ENCODE measurements at places on chromosomes 6 and 20.

DNA sequence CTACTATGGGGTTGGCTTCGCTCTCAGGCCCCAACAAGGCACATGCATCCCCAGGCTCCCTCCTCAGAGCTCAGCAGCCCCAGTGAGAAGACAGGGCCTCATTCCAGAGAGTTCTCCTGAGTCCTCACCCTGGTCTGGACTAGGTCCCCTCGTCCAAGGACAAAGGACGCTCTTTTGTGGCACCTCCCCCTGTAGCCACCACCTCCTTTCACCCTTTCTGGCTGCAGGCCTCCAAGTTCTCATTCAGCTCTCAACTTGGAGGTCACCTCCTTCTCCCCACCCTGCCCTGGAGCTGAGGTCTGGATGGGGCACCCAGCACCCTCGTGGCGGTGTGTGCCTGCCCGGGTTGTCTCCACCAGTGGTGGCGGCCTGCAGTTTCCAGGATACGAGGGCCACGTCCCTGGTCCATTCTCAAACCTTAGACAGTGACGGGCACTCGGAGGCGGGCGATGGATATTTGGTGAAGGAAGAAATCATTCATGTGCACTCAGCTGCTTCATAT is 2.5 kb downstream of the UNC93A start:
- no peak for DNase-seq

- DNase-seq = no peak
Measured at GRCh38 chr6:32114796-32115195, 5.7 kb upstream of the TNXB start.

DNA sequence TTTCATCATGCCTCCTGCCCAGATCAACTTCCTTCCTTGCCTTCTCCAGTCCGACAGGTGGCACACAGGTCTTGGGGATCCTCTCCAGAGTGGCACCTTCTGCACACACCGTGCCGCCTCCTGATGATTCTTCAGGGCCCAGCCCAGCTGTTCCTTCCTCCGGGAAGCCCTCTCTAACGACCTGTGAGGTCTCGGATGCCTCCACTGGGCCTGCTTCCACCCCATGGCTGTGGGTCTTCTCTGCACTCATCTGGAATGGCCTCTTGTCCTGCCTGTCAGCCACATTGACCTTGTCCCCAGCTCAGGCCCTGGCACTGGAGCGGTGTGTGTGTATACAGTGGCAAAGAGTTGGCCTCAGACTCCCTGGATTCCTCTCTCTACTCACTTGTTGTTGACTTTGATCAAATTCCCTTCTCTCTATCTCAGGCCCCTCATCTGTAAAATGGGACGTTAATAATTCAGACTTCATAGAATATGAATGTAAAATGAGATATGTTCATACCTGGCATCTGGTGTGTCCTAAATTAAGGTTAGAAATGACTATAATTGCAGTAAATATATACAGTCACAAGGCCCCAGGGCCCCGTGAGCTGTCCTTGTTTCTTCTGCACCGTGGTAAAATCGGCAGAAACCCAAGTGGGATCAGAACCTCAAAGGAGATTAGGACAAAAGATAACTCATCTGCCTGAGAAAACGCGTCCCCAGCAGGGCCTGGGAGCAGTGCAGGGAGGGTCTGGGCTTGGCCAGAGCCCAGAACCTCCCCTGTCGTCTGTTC is 1.5 kb downstream of the FAM210B start:
- no peak for DNase-seq

- no peak for DNase-seq
Measured at GRCh38 chr6:107786709-107787588, 37.2 kb downstream of the SCML4 start.

- DNase-seq = no peak
Measured at GRCh38 chr6:133954657-133955576, 1.9 kb downstream of the TBPL1 start.

- no peak for DNase-seq
Measured at GRCh38 chr6:106579281-106579680, 50.0 kb downstream of the RTN4IP1 start.

- DNase-seq = no peak
Measured at GRCh38 chr6:12032783-12033573, 20.9 kb downstream of the HIVEP1 start.

DNA sequence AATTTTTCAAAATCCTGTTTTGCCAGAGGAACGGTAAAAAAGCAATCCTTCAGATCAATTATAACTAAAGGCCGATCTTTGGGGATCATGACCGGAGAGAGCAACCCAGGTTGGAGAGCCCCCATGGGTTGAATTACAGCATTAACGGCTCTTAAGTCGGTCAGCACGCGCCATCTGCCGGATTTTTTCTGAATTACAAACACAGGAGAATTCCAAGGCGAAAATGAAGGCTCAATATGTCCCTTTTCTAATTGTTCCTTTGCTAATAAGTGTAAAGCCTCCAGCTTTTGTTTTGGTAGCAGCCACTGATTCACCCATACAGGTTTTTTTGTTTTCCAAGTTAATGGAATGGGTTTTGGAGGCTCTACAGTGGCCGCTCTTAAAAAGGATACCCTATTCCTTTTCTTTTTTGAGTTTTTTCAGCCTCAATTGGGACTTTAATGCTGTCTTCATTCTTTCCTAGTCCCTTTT is 16.9 kb upstream of the PTCRA start:
- DNase-seq = peak; percentile 53

DNA sequence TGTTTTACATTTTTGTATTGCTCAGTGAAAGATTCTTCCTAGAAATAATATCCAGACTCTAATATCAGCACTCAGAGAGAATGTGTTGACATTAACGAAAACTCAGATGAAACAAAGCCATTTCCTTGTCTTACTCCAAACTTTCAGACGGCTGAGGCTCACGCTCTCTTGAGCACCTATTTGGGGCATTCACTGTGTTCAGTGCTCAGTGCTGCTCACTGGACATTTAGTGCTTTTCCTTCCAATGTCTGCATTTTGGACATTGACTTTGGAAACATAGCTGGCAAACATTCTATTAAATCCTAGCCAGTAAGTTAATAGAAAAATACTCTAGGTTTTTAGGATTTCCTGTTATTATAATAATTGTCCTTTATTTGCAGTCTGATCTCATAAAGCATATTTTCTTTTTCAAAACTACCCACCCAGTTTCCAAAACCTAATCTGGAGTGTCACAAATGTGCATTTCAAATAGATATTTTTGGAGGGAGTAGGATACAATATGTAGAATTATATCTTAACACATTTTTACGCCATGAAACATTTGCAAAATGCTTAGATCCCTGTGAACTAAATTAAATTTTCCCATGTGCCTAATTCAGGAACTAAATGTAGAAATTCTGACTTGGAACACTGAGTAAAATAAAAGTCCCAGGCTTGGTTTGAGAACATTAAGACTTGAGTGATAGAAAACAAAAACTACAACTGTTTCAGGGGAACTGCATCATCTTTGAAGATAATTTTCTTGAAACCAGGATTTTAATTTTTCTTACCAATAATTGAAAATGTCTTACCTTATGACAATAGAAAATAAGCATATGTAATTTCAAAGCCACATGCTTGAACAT is 91.7 kb upstream of the B3GAT2 start:
- DNase-seq = no peak

- no peak for DNase-seq
Measured at GRCh38 chr20:46785958-46786357, 76.5 kb downstream of the SLC2A10 start.

- DNase-seq = no peak
Measured at GRCh38 chr6:162653808-162654207, 73.8 kb downstream of the PRKN start.

GRCh38 chr6:130760006-130760405 is 67.2 kb upstream of the SMLR1 start:
- DNase-seq = no peak

- no peak for DNase-seq
Measured at GRCh38 chr20:44543358-44543757, 21.5 kb upstream of the SERINC3 start.

DNA sequence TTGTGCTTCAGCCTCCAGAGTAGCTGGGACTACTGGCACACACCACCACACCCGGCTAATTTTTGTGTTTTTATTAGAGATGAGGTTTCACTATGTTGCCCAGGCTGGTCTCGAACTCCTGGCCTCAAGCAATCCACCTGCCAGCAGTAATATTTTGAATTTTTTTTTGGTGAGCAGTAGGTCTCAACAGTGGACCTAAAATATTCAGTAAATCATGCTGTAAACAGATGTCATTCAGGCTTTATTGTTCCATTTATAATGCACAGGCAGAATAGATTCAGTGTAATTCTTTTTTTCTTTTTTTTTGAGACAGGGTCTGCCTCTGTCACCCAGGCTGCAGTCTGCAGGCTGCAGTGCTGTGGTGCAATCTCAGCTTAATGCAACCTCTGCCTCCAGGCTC is 69.7 kb downstream of the NCOA3 start:
- DNase-seq = no peak

GRCh38 chr6:74182992-74183391 is 487.0 kb downstream of the CD109 start:
- no peak for DNase-seq

- DNase-seq = no peak
Measured at GRCh38 chr6:32637219-32637880, at the start of gene HLA-DQA1. Gene HLA-DQA1 (plus strand): TSS chr6:32637406. CDS start chr6:32637459, 53 bp downstream.

- DNase-seq = no peak
Measured at GRCh38 chr6:3397229-3398164, 59.4 kb downstream of the SLC22A23 start.

DNA sequence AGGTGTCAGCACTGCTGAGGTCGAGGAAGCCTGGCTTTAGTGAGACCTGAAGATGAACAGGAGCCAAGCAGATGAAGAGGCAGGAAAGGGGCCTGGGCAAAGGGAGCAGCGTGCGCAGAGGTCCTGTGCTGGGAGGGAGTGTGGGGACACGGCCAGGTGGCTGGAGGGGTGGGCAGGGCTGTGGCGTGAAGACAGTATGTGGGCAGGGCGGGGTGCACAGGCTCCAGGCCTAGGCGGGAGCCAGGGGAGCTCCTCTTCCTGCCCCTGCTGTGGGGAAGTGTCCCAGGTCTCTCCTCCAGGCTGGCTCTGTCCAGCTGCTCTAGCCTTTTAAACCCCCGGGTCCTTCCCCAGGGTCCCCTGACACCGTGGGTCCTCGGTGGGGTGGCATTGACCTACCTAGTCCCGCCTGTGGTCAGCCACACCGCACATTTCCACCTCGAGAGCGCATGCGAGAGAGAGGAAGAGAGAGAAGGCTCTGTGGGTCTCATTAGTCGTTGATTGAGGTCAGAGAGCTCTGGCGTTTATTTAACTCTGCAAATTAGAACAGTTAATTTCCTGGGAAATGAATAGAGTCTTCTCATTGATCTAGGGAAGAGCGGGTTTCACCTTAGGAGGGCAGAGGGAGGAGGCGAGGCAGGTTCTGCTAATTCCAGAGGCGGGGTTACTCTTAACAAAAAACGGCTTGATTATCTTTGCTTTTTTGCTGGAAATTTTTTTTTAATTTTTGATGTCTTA is 68.8 kb downstream of the CDH4 start:
- DNase-seq = no peak

GRCh38 chr20:61753316-61753942 is 312.3 kb downstream of the TAF4 start:
- no peak for DNase-seq

DNA sequence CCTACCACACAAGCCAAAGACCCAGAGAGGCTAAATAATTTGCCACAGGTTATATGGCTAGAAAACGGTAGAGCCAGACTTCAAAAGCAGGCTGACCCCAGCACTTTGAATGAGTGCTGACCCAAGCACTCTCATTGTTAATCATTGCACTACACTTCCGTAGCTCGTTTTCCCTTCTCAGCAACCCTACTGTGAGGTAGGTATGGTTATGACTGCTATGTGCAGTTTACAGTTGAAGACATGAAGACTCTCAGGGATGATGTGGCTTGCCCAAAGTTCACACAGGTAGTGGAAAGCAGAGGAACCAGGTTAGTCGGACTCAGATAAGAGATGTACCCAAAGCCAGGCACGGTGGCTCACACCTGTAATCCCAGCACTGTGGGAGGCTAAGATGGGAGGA is 33.5 kb upstream of the RIMS4 start:
- no peak for DNase-seq

- no peak for DNase-seq
Measured at GRCh38 chr6:130223508-130223907, 757 bp upstream of the SAMD3 start.

GRCh38 chr6:3584606-3585005 is 127.8 kb upstream of the SLC22A23 start:
- DNase-seq = no peak

DNA sequence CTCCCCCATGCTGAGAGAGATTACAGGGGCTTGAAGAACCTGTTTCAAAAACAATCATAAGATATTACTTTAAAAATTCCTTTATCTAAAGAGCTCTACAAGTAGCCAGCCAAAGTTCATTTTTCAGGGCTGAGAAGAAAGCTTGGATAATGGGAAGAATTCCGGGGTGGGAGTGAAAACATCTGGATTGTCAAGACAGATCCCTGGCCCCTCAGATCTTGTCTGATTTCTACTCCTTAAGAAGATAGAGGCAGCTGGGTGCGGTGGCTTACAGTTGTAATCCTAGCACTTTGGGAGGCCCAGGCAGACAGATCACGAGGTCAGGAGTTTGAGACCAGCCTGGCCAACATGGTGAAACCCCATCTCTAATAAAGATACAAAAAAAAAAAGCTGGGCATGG is 24.8 kb downstream of the TRMT6 start:
- DNase-seq = no peak

DNA sequence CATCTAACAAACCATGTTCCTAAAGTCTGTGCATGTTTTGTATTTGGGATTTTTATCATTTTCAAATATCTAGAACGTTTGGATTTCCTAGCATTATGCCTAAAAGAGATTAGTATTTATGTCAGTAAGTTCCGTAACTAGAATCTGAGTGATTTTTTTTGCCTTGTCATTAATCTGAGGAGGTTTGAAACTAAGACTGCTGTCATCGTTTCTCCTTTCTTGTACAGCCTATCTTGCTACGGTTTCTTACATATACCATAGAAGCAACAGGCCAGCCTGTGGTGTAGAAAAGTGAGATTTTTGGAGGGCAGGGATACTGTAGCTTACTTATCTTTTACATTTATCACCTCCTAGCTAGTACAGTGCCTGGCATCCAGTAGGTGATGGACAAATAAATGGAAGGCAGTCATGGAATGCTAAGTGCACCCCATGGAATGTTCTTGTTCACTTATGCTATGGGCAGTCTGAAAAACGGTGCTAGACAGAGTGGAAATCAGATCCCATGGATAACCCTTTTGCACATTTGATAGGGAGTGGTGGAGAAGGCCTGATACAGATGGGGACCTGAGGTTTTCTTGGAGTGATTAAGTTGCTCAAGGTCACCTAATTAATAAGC is 93.9 kb downstream of the ARID1B start:
- no peak for DNase-seq

GRCh38 chr6:52019881-52020280 is 67.5 kb downstream of the PKHD1 start:
- no peak for DNase-seq

GRCh38 chr6:19042420-19042819 is 655.3 kb downstream of the RNF144B start:
- no peak for DNase-seq

GRCh38 chr6:109023356-109023925 is 71.2 kb downstream of the SESN1 start:
- no peak for DNase-seq

- no peak for DNase-seq
Measured at GRCh38 chr20:5504061-5504739, 187.4 kb upstream of the PROKR2 start.

GRCh38 chr6:90068264-90068663 is 174.0 kb downstream of the GJA10 start:
- DNase-seq = no peak
